ENCODE measurements at places on chromosomes 6 and 20. TPM values are rescaled to one million over a fixed set of nuclear protein-coding genes. Genes with fewer than 3 reads are reported as not detected.

GRCh38 chr20:50587291-50587961, 77.2 kb downstream of the PTPN1 start:
- no peak for DNase-seq

GRCh38 chr6:79010422-79010821, 67.6 kb downstream of the PHIP start:
- DNase-seq, result no peak

DNA sequence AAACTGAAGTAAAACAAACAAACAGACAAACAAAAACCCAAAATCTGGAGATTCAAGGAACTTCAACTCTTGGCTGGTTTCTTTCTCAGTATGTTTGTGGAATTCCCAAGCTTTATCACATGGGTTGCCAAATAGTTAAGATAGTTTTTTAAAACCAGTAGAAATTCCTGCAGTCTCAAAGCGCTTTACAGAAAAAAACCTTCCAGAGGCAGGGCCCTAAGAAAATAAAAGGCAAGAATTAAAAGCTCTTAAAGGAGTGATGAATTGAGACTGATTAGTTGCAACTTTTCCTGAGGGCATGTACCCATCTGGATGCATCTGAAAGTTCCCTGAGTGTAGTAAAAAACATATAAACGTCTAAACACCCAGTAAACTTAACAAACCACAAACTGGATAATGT, 25.9 kb upstream of the PTCHD4 start:
- no peak for DNase-seq

- DNase-seq, result no peak
Measured at GRCh38 chr6:157629220-157629619, 193.8 kb upstream of the SNX9 start.

GRCh38 chr6:155495011-155495768, 39.6 kb upstream of the NOX3 start:
- no peak for DNase-seq

- DNase-seq, result no peak
Measured at GRCh38 chr6:150528648-150529285, 70.9 kb upstream of the PLEKHG1 start.

DNA sequence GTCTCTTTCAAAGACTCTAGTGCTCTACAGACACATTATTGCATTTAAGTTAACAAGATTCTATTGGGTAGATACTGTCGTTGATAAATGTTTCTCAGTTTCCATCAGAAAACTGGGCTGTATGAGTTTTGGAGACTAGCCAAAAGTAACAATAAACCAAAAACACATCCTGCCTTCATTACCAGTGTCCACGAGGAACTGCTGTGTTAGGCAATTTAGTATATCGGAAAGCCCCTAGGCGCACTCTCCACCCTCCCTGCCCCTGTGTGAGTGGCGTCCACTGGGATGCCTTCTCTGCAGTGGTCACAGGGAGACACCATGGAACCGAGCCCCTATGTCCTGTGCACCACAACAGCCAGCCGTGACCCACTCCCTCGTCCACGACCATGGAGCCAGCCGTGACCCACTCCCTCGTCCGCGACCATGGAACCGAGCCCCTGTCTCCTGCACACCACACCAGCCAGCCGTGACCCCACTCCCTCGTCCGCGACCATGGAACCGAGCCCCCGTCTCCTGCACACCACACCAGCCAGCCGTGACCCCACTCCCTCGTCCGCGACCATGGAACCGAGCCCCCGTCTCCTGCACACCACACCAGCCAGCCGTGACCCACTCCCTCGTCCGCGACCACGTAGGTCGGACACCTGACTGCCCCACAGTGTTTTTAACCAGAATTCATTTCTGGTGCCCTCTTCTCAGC, 35.3 kb downstream of the DLL1 start:
- DNase-seq, result no peak

DNA sequence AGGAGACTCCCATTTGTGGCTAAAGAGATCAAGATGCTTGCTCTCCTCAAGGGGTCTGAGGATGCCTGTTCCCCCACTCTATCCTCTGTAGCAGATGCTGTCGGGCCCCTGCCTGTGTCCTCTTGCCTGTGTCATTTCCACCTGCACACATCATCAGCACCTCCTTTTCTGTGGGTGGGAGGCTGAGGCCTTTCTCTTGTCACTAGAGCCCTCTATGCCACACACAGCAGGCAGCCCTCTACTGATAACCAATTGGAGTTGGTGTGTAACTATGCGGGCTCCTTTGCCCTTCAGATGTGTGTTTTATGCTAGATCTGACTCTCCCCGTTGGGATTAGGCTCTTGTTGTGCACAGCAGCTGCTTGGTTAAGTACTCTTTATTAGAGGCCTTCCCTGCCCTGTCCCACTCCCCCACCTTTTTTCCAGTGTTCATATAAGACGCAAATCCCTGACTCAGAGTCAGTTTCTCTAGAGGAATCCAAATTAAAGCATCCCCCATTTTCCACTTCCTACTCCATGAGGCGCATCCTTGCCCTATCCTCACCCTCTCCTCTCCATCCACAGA, 7.7 kb downstream of the TREML2 start:
- DNase-seq, result no peak

SEC63 gene
- total RNA-seq, result 92.3 TPM

ARMH2 gene
- total RNA-seq, result not detected

EMILIN3 gene
- total RNA-seq, result not detected

TTK gene
- 26.2 TPM for total RNA-seq

BCL2L1 gene
- total RNA-seq, result 313 TPM
